EH (cell line): ENCODE measurements at places on chromosomes 16 and 17.

- DNase-seq = peak; percentile 87
Observed at GRCh38 chr17:1186923-1187771, 7.4 kb upstream of the ABR start.

- no peak for DNase-seq
Observed at GRCh38 chr17:82343560-82343959, 10.0 kb upstream of the SECTM1 start.

- DNase-seq = no peak
Observed at GRCh38 chr17:63232565-63233310, 213.4 kb downstream of the CYB561 start.

DNA sequence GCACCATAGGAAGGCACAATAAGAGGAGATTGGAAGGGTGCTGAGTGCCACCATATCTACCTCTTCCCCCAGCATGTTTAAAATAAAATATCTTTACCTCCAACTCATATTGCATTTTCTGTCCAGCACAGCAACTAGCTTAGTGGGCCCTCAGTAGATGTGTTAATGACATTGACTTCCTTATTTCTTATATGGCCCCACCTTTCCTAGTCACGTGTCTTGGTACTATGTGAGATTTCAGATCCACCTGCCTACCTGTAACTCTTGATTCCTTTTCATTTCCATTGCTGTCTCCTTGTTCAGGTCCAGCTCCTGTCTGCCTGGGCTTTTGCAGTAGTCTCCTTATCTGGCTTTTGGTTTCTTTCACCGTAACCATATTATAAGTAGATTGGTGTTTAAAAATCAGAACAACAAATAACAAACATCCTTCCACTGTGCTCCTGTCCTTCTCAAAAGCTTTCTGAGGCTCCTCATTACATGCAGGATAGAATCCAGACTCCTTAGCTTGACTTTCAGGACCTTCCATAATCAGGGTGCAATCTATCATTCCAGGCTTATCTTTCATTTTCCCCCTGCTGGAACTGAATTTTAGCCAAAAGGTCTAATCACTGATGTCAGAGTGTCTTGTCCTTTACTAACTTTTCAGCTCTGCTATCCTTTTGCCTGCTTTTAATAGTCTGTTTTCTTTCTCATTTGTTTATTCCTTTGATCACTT, 71.3 kb downstream of the FTO start:
- peak; percentile 38 for DNase-seq

DNA sequence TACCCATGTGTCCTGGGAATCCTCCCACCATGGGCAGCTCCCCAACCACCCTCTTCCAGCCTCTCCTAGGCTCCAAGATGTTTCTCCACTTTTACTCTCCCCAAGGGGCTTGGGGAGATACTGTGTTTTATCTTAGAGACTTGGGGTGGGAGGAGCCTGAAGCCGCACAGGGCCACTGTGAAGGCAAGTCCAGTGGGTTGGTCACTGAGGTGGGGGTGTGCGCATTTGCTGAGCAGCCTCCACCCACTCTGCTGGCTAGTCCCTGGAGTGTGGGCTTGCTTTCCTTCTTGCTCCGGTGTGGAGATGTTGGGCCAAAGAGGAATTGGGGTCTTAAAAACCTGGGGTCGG, 4.1 kb upstream of the CLDN9 start:
- no peak for DNase-seq
